Stimulated activated naive CD8-positive, alpha-beta T cell treated with anti-CD3 and anti-CD28 coated beads, Interleukin-15, amount 100 ng/mL, for 72 hours (primary cell): ENCODE measurements at places on chromosomes 12 and 14.

GRCh38 chr14:97977651-97978261, 1180.6 kb downstream of the VRK1 start:
- DNase-seq = peak; percentile 89

DNA sequence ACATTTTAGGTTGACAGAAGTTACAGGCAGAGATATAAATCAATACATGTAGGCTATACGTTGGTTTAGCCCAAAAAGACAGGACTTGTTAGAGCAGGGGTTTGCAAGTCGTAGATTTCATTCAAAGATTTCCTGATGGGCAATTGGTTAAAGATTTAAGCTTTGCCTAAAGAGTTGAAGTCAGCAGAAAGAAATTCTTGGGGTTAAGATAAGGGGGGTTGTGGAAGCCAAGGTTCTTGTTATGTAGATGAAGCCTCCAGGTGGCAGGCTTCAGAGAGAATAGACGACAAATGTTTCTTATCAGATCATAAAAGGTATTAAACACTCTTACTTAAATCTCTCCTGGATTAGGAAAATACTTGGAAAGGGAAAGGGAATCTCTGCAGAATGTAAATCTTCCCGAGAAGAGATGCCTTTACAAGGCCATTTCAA, 510.8 kb downstream of the TMTC2 start:
- DNase-seq = no peak

- DNase-seq = no peak
Measured at GRCh38 chr12:12684375-12685106, 11.4 kb downstream of the GPR19 start.

DNA sequence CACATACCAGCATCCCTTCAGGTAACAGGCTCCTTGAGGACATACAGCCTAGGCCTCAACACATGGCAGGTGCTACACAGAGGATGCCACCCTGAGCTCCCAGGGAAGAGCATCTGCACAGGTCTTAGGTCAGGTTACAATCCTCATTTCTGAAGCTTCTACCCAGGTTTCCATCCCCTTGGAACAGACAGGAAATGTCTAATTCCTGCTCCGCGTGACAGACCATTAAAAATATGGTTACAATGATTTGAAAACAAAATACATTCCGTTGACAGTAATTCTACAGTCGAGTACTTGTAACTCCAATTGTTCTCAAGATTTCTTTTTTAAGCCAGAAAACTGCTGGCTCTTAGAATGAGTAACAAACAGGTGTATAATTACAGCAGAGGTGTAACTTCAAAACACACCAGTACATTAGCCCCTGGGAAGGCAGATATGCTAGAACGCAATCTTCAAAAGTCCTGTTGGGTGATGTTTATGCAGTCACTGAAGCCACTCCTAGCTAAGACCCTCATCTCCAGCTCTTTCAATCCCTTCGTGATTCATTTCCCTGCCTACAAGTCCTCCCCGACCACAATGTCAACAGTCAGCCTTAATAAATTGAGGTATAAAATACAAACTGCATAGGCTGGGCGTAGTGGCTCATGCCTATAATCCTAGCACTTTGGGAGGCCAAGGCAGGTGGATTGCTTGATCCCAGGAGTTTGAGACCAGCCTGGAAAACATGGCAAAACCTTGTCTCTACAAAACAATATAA, 11.6 kb downstream of the SETD3 start:
- DNase-seq = no peak

DNA sequence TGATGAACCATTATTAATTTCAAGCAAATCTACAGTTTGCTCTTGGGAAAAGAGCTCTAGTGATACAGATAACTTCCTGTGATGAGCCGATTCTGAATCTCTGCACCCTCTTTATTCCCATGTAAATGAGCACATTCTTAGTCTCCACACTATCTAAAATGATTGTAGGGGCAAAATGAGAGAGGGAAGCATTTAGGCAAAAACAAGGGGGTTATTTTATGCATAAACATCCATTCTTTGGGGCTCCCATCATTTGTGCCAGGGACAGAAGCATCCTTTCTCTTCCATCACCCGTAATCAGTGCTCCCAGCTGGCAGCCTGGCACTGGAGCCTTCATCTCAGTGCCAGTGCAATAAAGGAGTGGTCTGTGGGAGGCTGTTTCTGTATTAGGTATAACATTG, 1.7 kb upstream of the GPD1 start:
- no peak for DNase-seq

DNA sequence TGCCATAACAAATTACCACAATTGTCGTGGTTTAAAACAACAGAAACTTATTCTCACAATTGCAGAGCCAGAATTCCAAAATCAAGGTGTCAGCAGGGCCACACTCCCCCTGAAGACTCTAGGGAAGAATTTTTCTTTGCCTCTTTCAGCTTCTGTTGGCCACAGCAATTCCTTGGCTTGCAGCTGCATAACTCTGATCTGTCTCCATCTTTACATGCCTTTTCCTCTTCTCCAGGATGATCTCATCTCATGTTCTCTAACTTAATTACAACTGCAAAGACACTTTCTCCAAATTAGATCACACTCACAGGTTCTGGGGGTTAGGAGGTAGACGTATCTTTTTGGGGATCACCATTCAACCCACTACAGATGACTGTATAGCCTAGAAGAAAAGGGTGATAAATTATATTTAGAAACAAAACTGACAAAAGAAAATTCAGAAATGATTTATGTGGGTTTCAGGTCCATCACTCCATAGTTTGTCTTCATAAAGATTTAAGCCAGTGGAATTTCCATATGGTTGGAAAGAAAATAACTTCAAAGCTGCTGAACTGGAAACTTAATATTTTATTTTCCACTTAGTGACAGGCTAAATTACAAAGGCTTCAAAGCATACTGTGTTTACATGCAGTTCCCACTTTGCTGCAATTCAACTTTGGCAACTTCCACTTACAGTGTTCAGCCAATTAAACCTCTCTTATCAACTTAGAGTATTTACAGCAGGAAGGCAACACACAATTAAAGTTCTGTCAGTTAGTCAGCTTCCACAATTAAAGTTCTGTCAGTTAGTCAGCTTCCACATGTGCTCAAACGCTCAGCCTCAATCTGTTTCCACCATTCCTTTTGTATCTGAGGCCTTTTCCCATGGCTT, 213.3 kb downstream of the EPS8 start:
- no peak for DNase-seq

DNA sequence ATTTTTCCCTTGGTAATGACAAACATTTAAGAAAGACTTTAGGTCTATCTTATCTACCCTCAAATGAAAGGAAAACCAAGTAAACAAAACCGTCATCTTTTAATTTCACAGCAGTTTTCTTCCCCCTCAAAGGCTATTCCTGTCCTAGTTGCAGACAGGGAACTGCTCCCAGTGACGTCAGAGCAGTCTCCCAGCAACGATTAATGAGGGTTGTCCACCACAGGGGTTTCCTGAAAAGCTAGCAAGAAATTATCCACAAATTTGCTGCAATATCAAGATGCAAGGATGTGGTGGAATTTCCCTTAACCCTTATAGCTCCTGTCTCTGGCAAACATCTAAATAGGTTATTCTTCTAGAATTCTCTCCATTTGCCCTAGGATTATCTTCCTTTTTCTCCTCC, 89.1 kb upstream of the STAC3 start:
- DNase-seq = no peak

DNA sequence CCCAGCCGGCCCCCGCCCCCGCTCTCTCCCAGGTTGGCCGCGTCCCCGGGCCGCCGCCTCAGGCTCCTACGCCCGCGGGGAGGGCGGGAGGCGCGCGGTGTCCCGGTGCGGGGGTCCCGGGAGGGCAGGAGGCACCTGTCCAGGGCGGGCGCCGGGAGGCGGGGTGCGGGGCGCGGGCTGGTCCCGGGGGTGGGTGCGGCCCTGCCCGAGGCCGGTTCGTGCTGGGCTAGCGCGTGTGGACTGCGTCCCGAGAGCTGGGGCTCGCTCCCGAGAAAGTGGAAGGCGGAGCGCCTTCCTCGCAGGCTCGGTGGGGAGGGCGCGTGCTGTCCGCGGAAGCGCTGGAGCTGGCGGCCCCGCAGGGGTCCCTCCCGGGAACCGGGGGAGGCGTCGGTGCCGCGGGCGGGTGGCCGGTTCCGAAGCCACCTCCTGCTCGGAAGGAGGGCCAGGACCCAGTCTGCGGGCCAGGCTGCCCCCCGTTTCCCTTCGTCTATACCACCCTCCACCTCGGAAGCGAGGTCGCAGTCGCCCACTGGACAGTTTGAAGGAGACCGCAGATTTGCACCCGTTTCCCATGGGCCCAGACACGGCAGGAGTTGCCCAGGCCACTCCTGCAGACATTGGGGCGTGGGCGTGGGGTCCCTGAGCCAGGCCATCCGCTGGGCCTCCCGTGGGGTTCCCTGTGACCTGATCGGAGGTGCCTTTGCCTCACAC, 636 bp downstream of the ZFYVE21 start:
- no peak for DNase-seq

- peak; percentile 63 for DNase-seq
Measured at GRCh38 chr12:55624056-55624455, 12.6 kb upstream of the OR10P1 start.

DNA sequence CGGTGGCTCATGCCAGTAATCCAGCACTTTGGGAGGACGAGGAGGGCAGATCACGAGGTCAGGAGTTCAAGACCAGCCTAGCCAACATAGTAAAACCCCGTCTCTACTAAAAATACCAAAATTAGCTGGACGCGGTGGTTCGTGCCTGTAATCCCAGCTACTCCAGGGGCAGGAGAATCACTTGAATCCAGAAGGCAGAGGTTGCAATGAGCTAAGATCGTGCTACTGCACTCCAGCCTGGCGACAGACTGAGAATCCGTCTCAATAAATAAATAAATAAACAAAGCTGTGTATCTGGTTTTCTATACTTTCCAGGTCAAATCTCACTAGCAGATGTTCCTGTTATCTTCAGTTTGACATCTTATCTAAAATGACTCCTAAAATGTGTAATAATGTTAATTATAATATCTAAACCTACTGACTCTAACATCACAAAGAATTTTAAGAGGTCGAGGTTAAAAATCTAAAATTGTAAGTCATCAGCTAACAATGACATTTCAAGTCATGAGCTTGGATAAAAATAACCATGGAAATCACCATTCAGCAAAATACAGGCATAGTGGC, 2.4 kb upstream of the SRP54 start:
- DNase-seq = no peak

DNA sequence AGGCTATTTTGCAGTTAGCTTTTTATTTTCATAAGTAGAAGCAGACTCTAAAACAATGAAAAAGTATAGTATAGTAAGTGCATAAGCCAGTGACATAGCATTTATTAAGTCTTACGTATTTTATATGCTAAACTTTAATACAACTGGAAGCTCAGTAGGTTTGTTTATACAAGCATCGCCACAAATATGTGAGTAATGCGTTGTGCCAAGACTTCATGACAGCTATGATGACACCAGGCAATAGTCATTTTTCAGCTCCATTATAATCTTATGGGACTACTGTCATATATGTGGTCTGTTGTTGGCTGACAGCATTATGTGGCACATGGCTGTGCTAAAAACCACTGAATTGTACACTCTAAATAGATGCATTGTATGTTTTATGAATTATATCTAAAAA, 40.3 kb downstream of the SLC38A2 start:
- no peak for DNase-seq

GRCh38 chr14:50055461-50056228, 60.7 kb downstream of the VCPKMT start:
- DNase-seq = no peak

DNA sequence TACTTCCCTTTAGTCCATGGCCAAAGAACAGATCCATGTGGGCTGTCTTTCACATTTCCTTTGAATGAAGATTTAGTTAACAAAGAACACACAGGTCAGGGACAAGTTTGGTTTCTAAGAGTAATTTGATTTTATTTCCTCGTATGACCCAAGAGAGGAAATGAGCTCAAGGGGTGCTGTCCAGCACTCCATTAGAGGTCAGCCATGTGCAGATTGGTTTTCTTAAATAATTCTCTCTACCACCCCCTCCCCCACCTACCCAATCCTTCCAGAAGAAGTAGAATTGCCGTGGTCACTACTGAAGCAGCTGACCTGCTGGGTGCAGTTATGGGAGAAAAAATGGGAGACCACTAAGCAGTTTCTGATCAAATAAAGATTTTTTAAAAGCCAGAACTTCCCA, 13.9 kb upstream of the OAS1 start:
- no peak for DNase-seq

DNA sequence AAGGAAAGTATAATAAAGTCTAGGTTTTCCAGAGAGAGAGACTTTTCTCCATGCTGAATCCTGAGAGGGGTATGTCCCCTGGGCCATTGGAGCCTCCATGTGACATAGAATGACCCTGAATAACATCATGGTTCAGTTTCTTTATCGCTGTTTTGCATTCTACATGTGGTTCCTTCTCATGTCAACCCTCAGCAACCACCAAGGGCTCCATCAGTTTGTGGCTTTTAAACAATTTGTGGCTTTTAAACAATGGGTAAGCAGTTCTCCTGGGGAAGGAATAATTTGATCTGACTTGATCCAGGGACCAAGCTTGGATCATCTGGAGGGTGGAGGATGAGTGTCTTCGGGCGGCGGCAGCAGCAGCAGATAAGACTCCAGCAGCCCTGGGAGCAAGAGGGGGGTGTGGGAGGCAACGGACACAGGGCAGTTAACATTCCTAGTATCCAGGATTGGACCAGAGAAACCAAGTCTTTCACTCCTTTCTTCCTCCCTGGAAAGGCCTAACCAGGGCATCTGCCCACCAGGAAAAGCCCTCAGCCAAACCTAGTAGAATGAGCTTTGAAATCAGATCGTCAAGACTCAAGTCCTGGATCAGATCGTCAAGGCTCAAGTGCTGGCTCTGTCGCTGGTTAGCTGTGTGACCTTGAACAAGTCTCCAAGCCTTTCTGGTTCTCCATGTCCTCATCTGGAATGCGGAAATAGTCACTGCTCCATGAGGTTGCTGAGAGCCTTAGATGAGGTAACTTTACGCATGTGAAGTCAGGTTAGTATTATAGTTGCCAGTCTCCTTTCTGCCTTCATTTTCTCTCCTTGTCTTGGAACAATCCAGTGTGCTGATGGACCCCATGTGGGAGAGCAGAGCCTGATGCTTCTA, 27.8 kb upstream of the FAM222A start:
- DNase-seq = no peak

- DNase-seq = no peak
Measured at GRCh38 chr14:75182821-75183220, 6.4 kb upstream of the TMED10 start.

DNA sequence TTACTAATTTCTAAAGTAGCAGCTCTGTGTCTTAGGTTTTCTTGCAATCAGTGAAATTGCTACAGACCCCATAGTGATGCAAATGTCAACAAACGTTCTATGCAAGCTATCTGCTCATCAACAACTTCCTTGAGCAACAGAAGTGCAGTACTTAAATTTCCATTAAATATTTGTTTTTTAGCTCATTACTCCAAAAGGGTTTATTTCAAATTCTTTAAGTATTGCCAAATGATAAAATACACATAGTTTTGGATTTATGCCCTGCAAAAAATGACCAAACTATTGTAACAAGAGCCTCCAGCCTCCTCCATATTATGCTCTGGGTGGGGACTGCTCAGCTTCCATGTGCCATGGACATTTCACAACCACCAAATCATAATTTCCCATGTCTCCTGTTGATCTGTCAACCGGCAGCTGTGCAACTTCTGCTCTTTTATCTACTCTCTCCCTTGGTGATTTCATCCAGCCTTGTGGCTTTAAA, 4.4 kb downstream of the BDKRB1 start:
- no peak for DNase-seq

GRCh38 chr12:102481705-102482425, 1.5 kb upstream of the IGF1 start:
- no peak for DNase-seq

GRCh38 chr14:79475887-79476532, 735.3 kb downstream of the DIO2 start:
- no peak for DNase-seq

- DNase-seq = no peak
Measured at GRCh38 chr12:77070382-77070781, 5.0 kb upstream of the E2F7 start.
